Trophoblast cell (in vitro differentiated cells and primary cell): ENCODE measurements at places on chromosomes 11 and 22.

DNA sequence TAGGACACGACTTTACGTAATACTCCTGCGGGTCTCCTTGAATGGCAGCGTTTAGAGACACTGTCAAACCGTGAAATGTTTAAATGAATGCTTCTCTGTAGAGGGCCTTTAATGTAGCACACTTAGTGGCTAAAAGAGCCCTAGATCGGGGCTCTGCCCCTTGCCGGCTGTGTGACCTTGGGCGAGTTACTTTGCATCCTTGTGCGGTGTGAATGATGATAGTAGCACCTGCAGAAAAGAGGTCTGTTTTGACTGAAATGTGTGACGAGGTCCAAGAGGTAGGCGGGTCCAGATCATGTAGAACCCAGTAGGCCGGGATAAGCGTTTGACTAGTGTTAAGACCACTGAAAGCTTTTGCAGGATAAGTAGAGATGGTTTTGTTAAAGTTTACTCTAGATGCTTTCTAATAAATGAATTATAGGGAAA lies 866 bp downstream of the MED17 start:
- no peak for DNase-seq

DNA sequence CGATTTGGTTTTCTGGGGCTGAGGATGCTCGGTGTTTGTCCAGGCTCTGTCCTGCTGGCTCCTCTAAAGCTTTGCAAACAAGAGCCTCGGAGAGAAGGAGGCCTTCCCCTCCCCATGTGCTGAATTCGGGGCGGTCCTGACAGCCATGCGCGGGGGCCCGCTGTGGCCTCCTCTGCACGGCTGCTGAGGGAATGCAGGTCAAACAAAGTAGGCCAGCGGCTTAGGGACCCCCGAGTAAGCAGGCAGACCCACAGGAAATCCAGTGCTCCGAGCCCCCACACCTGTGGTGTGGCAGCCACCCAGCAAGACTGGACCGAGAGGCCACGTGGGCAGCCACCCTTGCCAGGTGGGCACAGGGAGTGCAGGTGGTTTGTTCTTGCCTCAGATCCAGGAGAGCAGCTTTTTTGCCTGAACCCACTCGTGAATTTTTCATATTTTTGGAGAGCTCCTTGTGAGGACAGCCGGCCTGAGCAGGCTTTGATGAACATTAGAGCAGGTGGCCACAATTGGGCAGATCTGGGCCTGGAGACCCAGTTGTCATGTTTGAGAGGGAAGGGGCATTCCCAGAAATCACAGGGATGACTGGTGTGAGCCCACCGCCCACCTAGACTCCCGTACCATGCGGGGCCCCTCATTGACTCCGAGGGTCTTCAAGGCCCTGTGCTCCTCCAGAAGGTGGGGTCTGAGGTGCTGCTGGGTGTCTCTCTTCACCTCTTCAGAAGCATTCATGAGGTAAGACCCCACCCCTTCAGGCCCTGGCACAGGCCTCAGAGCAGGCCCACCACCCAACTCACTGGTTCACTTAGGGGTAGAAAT lies 43.0 kb upstream of the KCNQ1OT1 start:
- no peak for DNase-seq

DNA sequence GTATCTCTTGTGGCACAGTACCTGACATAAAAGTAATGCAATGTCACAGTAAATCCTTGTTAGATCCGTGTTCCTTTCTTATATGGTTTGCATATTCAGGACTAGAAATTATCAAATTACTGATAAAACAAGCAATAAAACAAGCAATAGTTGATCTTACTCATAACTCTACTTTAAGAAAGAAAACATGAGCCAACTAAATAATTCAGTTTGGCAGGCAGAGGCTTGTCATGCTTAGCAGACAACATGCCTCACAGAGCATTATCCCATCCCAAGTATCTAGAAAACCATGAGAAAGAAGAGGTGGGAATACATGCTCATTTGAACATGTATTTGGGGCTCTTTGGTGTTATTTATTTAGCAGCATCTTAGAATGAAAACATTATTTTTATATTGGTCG lies 241.9 kb downstream of the SOX6 start:
- no peak for DNase-seq

- peak; percentile 25 for DNase-seq
Observed at GRCh38 chr11:128814856-128815705, 52.0 kb downstream of the KCNJ1 start.

- DNase-seq: no peak
Observed at GRCh38 chr11:70311616-70312015, 41.1 kb downstream of the PPFIA1 start.

- DNase-seq: peak; percentile 67
Observed at GRCh38 chr11:133710681-133711240, 134.6 kb downstream of the SPATA19 start.

DNA sequence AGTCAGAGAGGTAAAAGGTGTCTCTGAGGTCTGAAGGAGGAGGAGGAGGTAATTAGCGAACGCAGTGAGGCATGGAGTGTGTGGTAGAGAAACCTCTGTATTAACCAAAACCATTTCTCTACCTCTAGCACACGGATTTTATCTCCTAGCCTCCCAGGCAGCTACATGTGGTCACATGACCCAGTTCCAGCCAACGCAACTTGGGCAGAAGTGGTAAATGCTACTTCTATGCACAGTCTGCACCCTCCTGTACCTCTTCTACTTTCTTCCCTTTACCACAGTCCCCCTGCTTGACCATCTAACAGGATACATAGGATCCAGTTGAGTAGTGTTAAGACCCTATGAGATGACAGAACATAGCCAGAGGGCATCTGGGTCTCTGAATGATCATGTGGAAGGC lies 95.7 kb downstream of the XRRA1 start:
- DNase-seq: no peak

DNA sequence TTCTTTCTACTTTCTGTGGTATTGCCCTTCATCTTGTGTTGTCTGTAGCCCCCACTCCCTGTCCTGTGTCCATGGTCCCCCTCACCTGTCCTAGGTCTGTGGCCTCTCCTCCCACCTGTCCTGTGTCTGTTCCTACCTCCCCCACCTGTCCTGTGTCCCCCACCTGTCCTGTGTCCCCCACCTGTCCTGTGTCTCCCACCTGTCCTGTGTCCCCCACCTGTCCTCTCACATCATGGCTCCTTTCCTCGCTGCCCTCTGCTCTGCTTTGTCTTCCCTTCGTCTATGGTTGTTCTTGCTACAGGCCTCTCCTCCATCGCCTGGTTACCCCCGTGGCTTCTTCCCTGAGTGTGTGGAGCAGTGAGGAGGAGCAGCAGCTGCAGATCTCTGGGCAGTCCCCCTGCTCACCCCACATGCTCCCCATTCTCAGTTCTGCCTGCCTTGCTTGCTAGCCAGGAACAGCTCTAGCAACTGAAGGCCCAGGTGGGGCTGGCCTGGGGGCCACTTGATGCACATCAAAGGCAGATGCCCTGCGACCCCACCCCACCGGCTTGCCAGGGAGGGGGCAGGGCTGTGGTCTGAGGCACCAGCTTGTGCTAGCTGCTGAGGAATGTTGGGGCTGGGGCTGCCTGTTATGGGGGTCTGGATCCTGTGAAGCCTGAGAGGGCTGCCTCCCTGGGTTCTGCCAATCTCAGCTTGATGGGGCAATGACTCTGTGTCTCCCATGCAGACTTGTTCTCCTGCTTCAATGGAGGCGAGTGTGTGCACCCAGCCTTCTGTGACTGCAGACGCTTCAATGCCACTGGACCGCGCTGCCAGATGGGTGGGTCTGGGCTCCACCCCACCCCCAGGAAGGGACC lies 5.6 kb downstream of the OTOG start:
- no peak for DNase-seq
